ENCODE measurements at places on chromosomes 5 and 9. TPM values are rescaled to one million over a fixed set of nuclear protein-coding genes. Genes with fewer than 3 reads are reported as not detected.

- no peak overlapping the region for H3K4me3 ChIP-seq
- no peaks in the 10 kb centered on the region for H3K27me3 ChIP-seq
- no peaks in the 10 kb centered on the region for H3K4me1 ChIP-seq
- DNase-seq, result no peak
- no peaks in the 10 kb centered on the region for H3K36me3 ChIP-seq
These were observed 2125.8 kb upstream of the WWC1 start for GRCh38 chr5:166165596-166165995.

- DNase-seq, result no peak
- no peaks in the 10 kb centered on the region for H3K4me1 ChIP-seq
- no peak overlapping the region for H3K4me3 ChIP-seq
- H3K27me3 ChIP-seq, result no peaks in the 10 kb centered on the region
- H3K27ac ChIP-seq, result no peak overlapping the region
These were observed 11.2 kb downstream of the ALG2 start for GRCh38 chr9:99210572-99210971.

DNA sequence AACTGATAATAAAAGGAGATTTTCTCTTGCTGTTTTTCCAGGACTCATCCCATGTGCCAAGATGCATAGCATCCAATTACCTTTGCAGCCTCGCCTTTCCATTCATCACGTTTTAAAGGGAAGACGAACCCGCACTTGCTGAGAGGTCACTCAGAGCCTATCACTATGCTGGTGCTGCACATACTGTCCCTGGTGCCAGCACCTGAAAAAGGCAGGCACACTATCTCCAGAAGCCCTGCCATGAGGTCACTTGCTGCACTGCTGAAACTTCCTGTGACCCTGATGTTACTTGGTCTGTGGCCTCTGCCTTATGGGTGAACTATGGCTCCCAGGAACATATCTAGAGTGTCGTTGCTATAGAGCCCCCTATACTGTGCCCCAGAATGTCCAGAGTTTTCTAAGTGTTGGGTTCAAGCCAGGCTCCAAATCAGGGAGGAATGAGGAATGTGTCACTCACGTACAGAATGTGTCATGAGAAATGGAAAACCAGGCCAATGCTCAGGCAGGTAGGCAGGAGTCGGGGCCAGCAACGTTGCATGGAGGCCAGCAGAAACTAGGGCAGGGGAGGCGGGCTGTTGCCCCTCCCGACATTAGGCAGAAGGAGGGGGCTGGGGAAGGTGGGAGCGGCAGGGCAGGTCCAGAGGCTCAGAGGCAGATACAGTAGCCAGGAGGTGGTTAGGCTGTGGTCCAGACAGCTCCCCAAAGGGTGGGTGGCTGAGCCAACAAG lies 262.1 kb downstream of the CRB2 start:
- no peaks in the 10 kb centered on the region for H3K27me3 ChIP-seq
- peaks cover 7% of the 10 kb centered on the region for H3K4me1 ChIP-seq
- no peak for DNase-seq
- H3K27ac ChIP-seq, result no peak overlapping the region
- peaks cover 2% of the 10 kb centered on the region for H3K36me3 ChIP-seq
- H3K4me3 ChIP-seq, result no peak overlapping the region

GRCh38 chr9:13865869-13866268 lies 448.1 kb downstream of the NFIB start:
- H3K27me3 ChIP-seq, result no peaks in the 10 kb centered on the region
- DNase-seq, result no peak
- no peak overlapping the region for H3K4me3 ChIP-seq
- H3K36me3 ChIP-seq, result no peaks in the 10 kb centered on the region
- no peaks in the 10 kb centered on the region for H3K4me1 ChIP-seq
- H3K27ac ChIP-seq, result no peak overlapping the region

DNA sequence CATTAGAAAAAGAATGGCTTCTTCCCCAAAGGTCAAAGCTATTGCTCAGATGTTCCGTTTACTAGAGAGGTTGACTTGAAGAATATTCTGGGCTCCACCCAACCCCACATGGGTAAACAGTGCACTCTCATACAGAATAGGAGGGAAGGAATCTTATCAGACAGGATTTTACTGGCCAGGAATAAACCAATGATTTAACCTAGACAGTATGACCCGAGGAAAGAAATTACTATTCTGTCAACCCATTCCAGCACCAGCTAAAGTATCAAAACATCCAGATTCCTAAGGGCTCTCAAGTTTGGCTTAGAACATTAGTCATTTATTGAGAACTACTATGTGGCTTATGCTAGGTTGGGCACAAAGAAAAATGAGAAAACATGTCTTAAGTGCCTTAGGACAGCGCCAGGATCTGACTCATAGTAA lies 493.6 kb upstream of the KLF4 start:
- no peak overlapping the region for H3K4me3 ChIP-seq
- H3K36me3 ChIP-seq, result no peaks in the 10 kb centered on the region
- no peak for DNase-seq

DNA sequence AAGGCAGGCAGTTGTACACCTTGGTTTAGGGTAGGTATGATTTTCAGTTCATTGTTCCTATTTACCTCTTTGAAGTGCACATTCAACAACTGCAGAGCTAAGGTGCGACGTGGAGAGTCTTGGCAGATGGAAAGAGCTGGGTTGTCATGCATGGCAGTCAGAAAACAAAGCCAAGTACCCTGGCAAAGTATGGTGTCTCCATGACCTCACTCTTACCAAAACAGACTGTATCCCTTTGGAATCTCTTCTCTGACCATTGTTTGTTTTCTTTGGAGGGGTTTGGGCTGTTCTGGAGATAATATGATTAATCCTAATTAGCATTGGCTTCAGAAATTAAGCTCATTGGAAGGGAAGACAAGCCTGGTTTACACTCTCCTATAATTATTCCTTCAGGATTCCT lies 665.7 kb downstream of the DNAH5 start:
- no peaks in the 10 kb centered on the region for H3K36me3 ChIP-seq
- H3K27ac ChIP-seq, result no peak overlapping the region
- no peak for DNase-seq
- H3K4me1 ChIP-seq, result no peaks in the 10 kb centered on the region
- no peaks in the 10 kb centered on the region for H3K27me3 ChIP-seq
- no peak overlapping the region for H3K4me3 ChIP-seq

GRCh38 chr9:84867186-84867585 lies 197.7 kb downstream of the NTRK2 start:
- DNase-seq, result no peak
- H3K4me1 ChIP-seq, result no peaks in the 10 kb centered on the region
- no peaks in the 10 kb centered on the region for H3K27me3 ChIP-seq
- no peak overlapping the region for H3K27ac ChIP-seq

DNA sequence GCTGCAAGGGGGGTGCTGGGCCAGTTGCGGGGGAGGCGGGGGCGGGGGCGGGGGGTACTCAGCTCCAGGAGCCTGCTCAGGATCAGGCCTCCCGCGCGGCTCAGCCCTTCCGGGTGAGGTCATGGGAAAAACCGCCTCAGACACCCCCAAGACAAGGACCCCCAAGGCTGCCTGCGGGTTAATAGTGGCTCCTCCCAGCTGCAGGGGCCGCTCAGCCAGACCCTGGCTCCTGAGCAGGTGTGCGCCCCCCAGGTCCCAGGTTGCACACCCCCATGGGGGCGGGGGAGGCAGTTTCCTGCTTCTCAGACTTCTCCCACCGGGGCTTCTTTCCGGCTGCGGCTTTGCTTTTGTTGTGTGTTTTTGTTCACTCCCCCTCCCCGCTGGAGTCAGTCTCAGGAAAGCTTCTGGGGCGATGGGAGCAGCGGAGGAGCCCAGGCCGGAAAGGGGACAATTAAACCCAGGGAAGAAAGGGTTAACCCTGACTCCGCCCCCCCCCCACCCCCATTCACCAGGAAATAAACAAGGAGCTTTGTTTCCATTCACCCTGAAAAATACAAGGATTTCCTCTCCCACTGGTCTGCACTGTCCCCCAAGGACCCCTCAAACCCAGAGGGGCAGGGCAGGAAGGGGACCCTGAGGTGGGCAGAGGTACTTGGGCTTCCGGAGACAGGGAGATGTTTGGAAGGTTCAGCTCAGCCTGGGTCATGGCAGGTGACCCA lies 42.3 kb upstream of the NOTCH1 start:
- no peaks in the 10 kb centered on the region for H3K36me3 ChIP-seq
- no peaks in the 10 kb centered on the region for H3K27me3 ChIP-seq
- H3K4me1 ChIP-seq, result peaks cover 29% of the 10 kb centered on the region
- H3K4me3 ChIP-seq, result no peak overlapping the region
- no peak overlapping the region for H3K27ac ChIP-seq

GRCh38 chr5:151327585-151327984 lies 19.8 kb downstream of the SLC36A2 start:
- H3K27ac ChIP-seq, result no peak overlapping the region
- no peaks in the 10 kb centered on the region for H3K36me3 ChIP-seq
- no peaks in the 10 kb centered on the region for H3K27me3 ChIP-seq
- no peaks in the 10 kb centered on the region for H3K4me1 ChIP-seq
- DNase-seq, result no peak
- no peak overlapping the region for H3K4me3 ChIP-seq

DNA sequence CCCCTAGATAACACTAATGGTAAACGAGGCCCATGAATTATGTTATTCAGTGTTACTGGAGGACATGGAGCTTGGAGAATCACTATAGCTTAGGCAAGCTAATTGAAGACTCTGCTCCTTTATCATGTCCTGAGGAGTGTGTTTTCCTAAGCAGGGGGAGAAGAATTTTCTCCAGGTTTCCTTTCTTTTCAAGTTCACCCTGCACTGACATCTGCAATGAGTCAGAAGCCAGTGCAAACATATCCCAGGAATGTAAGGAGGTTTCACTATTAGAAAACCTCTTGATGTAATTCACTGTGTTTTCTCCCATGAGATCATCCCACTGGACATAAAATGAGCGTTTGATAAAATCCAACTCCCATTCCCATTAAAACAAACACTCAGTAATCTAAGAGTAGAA lies 75.6 kb downstream of the DMRT2 start:
- H3K36me3 ChIP-seq, result no peaks in the 10 kb centered on the region
- DNase-seq, result no peak
- no peak overlapping the region for H3K4me3 ChIP-seq
- no peaks in the 10 kb centered on the region for H3K4me1 ChIP-seq

GRCh38 chr9:126292736-126293521 lies 33.7 kb upstream of the MVB12B start:
- no peaks in the 10 kb centered on the region for H3K4me1 ChIP-seq
- no peak overlapping the region for H3K27ac ChIP-seq
- H3K36me3 ChIP-seq, result no peaks in the 10 kb centered on the region

SH3PXD2B gene
- total RNA-seq, result not detected

CDKN2A gene
- 7.7 TPM for total RNA-seq

SLC25A2 gene
- total RNA-seq, result not detected

DNA sequence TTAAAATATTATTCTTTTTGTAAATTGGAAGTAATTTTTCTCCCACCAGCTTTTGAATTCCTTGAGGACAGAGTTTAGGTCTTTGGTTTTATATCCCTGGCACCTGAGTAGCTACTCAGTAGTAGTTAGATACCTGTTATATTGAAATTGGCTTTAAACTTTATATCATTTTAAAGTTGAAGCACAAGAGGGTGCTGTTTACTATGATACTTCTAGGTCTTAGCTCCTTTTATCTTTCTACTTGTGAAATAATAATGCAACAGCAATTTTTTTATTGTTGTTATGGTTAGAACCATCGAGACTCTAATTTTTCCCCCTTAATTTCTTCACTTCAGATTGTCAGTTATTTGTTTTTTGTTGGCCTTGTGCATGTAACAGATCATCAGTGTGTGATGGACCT lies 46.3 kb downstream of the AP3S1 start:
- H3K36me3 ChIP-seq, result no peaks in the 10 kb centered on the region
- no peak overlapping the region for H3K27ac ChIP-seq
- DNase-seq, result peak; percentile 3
- H3K4me3 ChIP-seq, result no peak overlapping the region

- no peak overlapping the region for H3K27ac ChIP-seq
- no peaks in the 10 kb centered on the region for H3K27me3 ChIP-seq
- no peaks in the 10 kb centered on the region for H3K36me3 ChIP-seq
- no peak overlapping the region for H3K4me3 ChIP-seq
- DNase-seq, result no peak
These were observed 160.7 kb upstream of the MEF2C start for GRCh38 chr5:89043676-89044075.

DNA sequence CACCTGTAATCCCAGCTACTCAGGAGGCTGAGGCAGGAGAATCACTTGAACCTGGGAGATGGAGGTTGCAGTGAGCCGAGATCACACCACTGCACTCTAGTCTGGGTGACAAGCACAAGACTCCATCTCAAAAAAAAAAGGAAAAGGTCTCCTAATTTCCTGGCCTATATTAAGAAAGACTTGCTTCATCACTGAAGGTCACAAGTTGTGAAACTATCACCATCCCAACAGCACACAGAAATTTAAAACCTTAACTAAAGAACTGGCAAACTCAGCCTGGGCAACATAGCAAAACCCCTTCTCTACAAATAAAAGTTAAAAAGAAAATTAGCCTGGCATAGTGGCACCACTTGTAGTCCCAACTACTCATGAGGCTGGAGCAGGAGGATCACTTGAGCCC lies 17.2 kb downstream of the FRMD3 start:
- no peaks in the 10 kb centered on the region for H3K36me3 ChIP-seq
- no peak overlapping the region for H3K27ac ChIP-seq

MRPS27 gene
- 36.3 TPM for total RNA-seq

DNA sequence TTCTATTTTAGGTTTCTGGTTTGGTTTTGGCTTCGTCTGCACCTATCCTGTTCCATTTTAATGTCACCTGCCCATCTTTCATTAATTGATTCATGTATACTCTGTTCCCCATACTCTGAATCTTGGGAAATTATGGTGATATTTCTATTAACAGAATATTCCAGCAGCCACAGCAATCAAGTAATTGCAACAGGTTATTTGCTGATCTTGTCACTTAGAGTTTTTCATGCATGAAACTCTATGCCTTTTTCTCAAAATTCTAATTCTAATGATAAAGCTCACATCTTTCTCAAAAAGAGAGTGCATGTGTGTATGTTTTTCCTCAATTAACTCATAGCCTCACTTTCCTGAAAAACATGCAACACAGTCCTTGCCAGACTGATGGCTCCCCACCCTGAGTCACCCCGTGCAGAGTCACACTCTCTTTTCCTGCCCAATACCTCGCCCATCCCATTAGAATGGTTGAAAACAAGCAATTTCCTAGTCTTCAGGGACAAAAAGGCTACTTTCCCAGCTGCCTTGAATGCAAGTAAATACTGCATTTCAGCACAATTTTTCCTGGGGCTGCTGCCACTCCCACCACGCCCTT lies 15.6 kb downstream of the GFRA3 start:
- no peak overlapping the region for H3K4me3 ChIP-seq
- H3K27ac ChIP-seq, result no peak overlapping the region
- no peaks in the 10 kb centered on the region for H3K27me3 ChIP-seq
- H3K36me3 ChIP-seq, result no peaks in the 10 kb centered on the region
- no peaks in the 10 kb centered on the region for H3K4me1 ChIP-seq

ADAMTSL2 gene
- total RNA-seq, result not detected

- H3K4me3 ChIP-seq, result no peak overlapping the region
- no peaks in the 10 kb centered on the region for H3K27me3 ChIP-seq
- no peak for DNase-seq
- H3K27ac ChIP-seq, result no peak overlapping the region
- no peaks in the 10 kb centered on the region for H3K4me1 ChIP-seq
These were observed 84.6 kb upstream of the PPP1R26 start for GRCh38 chr9:135394699-135395645.

GRCh38 chr5:122077366-122078115 lies 518 bp downstream of the LOX start:
- H3K27me3 ChIP-seq, result peaks cover 12% of the 10 kb centered on the region
- H3K4me3 ChIP-seq, result no peak overlapping the region
- DNase-seq, result no peak
- H3K27ac ChIP-seq, result no peak overlapping the region
- H3K4me1 ChIP-seq, result peaks cover 16% of the 10 kb centered on the region

CANX gene
- 260 TPM for total RNA-seq
